ENCODE measurements at places on chromosomes 2 and 18.

GRCh38 chr2:172336681-172337080 lies 90.7 kb upstream of the ITGA6 start:
- DNase-seq = no peak

DNA sequence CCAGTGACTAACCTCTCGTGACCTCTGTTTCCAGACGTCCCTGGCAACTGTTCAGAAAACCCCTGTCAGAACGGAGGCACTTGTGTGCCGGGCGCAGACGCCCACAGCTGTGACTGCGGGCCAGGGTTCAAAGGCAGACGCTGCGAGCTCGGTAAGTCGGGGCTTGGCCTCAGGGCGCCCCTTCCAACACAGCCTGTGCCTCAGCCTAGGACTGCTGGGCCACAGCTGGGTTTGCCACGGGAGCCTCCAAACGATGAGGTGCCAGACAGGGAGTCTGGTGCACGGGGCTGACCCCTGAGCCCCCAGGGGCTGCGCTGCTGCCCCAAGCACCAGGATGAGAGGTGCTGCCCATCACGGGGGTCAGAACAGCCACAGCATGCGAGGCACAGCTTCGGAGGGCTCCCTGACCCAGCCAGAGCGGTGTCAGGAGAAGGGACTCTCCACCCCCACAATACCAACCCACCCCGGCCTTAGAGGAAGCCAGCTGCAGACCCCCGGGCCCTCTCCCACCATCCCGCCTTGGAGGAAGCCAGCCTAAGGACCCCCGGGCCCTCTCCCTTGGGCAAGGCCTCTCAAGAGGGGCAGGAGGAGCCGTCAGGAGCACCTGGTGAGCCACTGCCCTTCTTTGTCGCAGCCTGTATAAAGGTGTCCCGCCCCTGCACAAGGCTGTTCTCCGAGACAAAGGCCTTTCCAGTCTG lies 20.3 kb downstream of the MTERF4 start:
- no peak for DNase-seq

DNA sequence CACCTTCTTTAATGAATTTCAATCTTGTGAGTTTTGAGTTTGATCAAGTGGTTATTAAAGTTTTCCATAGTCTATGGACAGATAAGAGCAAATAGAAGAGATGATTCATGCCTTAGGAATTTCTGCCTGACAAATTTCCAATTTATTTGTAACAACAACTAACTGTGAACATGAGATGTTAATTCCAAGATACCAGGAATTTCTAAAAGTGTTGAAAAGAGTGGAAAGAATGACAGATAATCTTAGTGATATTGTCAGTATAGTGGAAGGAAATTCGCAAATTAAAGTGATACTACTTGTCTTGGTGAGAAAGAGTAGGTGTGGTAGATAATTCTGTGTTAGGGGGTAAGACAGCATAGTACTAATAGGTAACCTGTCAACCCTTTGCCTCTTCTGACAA lies 82.4 kb downstream of the AGPS start:
- no peak for DNase-seq

DNA sequence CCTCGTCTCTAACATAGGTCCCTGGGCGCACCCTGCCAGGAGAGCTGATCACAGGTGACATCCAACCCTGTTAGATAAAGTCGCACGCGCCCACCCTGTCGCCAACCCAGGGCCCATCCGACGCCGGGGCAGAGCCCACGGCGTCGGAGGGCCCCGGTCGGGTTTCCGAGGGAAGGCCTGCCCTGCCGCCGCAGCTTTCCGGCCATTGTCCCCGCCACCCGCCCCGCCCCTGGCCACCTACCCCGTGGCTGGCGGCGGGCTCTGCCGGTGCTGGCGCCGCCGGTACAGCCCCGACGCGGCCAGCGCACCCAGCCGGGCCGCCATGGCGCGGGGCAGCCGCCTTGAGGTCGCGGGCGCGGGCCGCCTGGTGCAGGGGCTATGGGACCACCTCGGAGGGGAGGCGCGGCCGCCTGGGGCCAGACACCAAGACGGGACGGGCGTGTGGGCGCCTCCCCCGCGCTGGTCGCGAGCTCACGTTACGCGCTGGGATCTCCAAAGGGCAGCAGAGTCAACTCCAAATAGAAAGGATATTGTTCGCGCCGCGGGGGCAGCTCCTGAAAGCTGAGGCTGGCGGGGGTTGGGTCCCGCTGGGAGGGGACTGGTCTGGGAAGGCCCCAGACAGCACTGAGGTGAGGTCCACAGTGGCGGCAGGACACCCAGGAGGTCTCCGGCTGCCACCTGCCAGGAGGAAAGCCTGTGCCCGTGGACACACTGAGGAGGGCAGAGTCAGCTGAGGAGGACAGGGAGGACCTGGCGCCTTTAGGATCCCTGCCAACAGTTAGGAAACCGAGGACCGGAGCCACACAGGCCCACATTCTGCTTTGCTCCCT lies 11.1 kb downstream of the LIMS2 start:
- no peak for DNase-seq

DNA sequence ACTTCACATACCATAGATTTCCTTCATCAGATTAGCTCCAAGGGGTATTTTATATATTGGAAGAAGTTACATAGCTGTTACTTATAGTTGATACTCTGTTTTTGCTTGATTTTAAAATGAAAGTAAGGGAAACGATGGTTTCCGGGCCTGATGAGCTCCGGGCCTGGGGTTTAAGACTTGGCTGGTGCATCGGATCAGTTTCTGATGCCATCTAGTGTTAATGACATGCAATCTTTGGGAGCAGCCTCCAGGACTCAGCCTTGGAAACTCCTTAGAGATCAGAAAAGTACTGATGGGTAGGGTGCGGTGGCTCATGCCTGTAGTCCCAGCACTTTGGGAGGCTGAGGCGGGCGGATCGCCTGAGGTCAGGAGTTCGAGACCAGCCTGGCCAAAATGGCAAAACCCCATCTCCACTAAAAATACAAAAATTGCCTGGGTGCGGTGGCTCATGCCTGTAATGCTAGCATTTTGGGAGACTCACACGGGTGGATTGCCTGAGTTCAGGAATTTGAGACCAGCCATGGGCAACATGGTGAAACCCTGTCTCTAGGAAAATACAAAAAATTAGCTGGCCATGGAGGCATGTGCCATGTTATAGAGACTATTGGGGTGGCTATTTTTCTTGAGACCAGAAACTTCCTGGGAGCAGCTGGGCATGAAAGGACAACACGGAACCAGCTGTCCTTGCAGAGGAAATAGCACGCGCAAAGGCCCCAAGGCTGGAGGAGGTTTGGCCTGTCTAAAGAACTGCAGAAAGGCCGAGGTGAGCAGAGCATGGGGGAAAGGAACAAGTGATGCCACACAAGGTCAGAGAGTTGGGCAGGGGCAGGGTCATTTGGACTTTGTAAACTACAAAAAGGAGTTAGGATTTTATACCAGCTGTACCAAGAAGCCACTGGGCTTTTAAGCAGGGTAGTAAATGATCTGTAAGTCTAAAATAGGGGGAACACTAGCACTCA lies 46.9 kb upstream of the CNOT11 start:
- peak; percentile 67 for DNase-seq

DNA sequence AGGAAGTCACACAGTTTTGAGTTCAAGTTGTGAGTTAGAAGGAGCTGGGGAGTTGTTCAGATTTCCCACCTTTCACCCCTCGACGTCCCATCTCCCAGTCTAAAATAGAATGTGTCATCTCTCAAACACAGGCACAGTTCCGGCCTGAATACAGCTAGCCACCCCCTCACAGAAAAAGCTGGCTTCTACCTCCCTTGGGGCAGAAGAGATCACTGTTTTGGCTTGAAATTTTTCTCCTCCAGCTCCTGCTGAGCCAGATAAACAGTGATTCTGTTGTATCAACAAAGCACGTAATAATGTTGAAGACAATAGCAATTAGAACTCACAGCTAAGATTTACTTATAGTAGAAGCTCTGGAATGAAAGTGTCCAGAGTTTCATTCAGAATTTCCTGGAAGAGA lies 74.7 kb downstream of the KIAA2012 start:
- no peak for DNase-seq

- no peak for DNase-seq
These were observed 45.0 kb upstream of the TCF4 start for GRCh38 chr18:55633032-55633431.

DNA sequence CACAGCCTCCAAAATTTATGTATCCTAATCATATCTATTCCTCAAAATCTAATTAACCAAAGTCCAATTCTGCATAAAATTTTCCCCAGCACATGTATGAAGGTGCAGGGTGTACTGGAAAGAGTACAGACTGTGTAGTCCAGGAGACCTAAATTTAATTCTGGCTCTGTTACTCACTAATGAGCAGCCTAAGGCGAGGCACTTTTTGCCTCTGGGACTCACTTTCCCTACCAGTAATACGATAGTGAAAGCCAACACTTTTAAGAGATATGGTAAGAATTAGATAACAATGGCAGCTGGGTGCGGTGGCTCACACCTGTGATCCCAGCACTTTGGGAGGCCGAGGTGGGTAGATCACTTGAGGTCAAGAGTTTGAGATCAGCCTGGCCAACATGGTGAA lies 177.7 kb downstream of the PIEZO2 start:
- no peak for DNase-seq

GRCh38 chr2:218733171-218734021 lies 22.8 kb downstream of the TTLL4 start:
- DNase-seq = peak; percentile 10

DNA sequence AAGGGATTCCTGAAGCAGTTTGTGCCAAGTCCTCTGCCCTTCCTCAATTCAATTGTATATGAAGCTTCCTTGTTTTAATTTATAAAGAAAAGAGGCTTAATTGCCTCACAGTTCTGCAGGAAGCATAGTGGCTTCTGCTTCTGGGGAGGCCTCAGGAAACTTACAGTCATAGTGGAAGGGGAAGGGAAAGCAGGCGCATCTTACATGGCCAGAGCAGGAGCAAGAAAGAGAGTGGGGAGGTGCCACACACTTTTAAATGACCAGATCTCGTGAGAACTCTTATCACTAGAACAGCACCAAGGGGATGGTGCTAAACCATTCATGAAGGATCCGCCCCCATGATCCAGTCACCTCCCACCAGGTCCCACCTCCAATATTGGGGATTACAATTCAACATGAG lies 114.2 kb downstream of the SGPP2 start:
- DNase-seq = no peak

GRCh38 chr2:10686176-10686730 lies 3.5 kb downstream of the NOL10 start:
- no peak for DNase-seq

DNA sequence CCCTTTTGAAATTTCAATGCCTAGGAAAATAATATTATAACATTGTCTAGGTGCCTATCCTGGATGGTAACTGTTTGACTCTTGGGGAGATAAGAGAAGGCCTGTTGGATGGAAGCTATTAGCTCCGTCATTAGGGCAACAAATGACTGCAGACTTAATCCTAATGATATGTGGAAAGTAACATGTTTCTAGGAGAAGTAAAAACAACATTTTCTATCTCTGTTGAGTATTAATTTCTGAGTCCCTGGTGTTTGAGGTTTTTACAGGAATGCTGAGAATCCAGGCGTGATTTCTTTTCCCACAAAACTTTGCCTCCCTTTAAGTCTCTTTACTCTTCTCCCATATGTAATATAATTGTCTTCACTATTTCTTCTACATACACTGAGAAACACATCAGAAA lies 159.1 kb downstream of the GALNT1 start:
- no peak for DNase-seq

DNA sequence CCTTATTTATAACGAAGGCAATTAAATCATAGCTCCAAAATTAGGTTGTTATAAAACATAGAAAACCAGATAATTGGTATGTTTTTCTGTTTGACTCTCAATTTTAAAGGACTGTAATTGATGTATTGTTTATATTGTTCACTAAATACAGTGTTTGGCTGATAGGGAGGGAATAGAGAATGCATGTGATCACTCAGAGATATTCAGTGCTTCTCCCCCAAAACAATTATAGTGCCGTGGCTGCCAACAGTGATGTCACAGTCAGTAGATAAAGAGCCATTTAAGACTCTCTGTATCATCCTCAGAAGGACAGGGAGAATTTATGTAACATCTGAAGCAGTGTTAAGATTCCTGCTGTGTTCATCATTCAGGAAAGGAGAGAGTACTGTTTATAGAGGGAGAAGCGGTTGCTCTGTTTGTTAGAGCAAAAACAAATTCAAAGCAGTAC lies 69.6 kb downstream of the PHLPP1 start:
- DNase-seq = no peak

- DNase-seq = no peak
These were observed 61.7 kb downstream of the LDLRAD4 start for GRCh38 chr18:13280070-13280795.

GRCh38 chr2:127740665-127741288 lies 39.5 kb downstream of the SFT2D3 start:
- no peak for DNase-seq

GRCh38 chr2:30178618-30179434 lies 32.0 kb downstream of the YPEL5 start:
- no peak for DNase-seq

- no peak for DNase-seq
These were observed 194.2 kb upstream of the MEX3C start for GRCh38 chr18:51391731-51392130.

DNA sequence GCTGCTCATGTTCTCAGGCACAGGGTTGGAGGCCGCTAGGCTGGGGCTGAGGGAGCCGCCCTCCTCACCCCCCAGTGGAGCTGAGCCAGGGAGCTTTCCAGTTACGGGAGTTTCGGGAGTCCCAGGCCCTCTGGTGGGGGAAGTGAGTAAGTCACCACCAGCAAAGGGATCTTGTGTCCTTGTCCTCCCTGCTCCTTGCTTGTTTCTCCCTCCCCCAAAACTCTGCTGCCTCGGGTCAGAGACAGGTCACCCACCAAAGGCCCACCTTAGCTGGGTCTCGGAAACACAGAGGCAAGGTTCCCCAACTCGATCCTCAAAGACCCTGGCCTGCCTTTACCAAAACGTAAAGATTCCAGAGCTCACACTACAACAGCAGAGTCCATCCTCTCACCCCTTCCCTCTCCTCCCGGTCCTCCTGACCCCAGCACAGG lies 60.5 kb upstream of the POMC start:
- peak; percentile 30 for DNase-seq

DNA sequence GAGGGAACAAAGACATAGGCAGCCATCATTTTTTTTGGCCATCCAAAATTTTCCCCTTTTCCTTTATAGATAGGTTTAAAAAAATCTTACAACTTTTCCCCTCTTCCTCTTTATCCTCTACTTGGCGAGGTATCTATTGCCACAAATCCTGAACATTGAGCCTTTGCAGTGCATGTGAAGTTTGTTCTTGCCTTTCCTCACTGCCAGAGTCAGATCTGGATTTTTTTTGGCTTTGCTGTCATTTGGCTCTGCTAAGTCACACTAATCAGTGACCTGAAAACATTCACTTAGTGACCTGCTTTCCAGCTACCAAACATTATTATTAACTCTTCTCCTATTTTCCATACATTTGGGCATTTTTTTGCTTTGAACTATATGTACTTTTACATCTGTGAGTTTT lies 249.2 kb upstream of the ZSWIM2 start:
- no peak for DNase-seq

GRCh38 chr18:22493940-22494339 lies 76.2 kb upstream of the CTAGE1 start:
- no peak for DNase-seq

DNA sequence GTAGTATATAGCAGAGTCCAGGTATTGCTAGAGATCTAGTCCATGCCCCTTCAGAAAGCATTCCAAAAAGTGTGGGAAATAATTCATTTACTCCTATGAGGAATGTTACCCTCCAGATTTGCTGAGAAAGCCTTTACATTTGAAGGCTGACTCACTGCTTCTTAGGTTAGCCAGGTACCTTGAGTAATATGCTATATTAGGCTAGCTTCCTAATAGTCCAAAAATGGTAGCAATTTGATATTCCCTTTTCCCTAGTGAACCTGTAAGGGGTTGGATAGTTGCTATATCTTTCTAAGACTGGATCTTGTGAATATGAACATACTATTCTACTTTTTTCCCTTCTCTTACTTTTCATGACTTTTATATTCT lies 63.6 kb downstream of the SPOPL start:
- DNase-seq = no peak

GRCh38 chr2:236916651-236917050 lies 169.0 kb upstream of the COPS8 start:
- no peak for DNase-seq

Measured in activated CD4-positive, alpha-beta T cell treated with anti-CD3 and anti-CD28 coated beads, Interleukin-2, amount 10 ng/mL, durations not matched to agents 7 days and 5 days (primary cell).